Heart left ventricle (tissue), 16 donors: ENCODE measurements at places on chromosomes 2 and 18.

- no peak overlapping the region for H3K4me3 ChIP-seq
- DNase-seq: no peak
- H3K36me3 ChIP-seq: no peaks in the 10 kb centered on the region
- H3K27me3 ChIP-seq: no peaks in the 10 kb centered on the region
Observed at GRCh38 chr2:157173740-157174184, 83.7 kb upstream of the GALNT5 start.

- H3K27ac ChIP-seq: no peak overlapping the region
- H3K4me1 ChIP-seq: no peaks in the 10 kb centered on the region
- H3K36me3 ChIP-seq: no peaks in the 10 kb centered on the region
- peak; percentile 58 for DNase-seq
Observed at GRCh38 chr2:54348646-54349045, 92.6 kb upstream of the TSPYL6 start.

DNA sequence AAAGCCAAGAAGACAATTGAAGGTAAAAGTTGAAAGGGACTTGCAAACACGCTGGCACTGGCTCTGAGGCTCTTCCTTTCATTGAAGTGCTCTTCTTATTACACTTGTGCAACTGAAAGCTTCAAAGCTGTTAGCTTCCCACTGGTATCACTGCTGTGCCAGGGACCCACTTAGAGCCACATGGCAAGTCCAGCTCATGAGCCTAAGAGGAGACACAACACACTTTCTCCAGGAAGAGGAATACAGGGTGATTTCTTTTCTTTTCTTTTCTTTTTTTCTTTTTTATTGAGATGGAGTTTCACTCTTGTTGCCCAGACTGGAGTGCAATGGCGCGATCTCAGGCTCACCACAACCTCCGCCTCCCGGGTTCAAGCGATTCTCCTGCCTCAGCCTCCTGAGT lies 218.2 kb downstream of the ATAD2B start:
- no peak overlapping the region for H3K4me3 ChIP-seq
- no peaks in the 10 kb centered on the region for H3K4me1 ChIP-seq
- H3K36me3 ChIP-seq: no peaks in the 10 kb centered on the region
- H3K27me3 ChIP-seq: no peaks in the 10 kb centered on the region
- DNase-seq: no peak
- H3K27ac ChIP-seq: no peak overlapping the region

DNA sequence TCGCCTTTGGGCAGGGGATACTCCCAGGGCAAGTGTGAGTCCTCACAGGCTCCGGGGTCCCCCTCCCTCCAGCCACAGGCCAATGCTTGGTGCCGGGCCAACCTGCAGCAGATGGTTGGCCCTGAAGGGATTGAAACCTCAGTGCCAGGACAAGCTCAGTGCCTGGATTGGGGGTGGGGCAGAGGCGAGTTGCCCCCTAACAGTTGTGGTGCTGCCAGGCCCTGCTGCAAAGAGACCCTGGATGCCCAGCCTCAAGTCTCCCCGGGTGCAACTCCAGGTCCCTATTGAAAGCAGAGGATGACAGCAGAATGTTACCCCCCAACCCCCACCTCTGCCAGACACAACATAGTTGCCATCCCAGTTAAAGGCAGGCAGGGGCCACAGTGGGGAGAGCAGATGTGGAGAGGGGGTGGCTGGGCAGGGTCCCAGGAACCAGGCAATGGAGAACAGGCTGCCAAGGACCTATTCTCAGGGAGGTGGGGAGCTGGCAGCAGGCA lies 9.5 kb upstream of the RNF103 start:
- H3K4me3 ChIP-seq: no peak overlapping the region
- DNase-seq: peak; percentile 34
- no peaks in the 10 kb centered on the region for H3K4me1 ChIP-seq
- no peak overlapping the region for H3K27ac ChIP-seq

DNA sequence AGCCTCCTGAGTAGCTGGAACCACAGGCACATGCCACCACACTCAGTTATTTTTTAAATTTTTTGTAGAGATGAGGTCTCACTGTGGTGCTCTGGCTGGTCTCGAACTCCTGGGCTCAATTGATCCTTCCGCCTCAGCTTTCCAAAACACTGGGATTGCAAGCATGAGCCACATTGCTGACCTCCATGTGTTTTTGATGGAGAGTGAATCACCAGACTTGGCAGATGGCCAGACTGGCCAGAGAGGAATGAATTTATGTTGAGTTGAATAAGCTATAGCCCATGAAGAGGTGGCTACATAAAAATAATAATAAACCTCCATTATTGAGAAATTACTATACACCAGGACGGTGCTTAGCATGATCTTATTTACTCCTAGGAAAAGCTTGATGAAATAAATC lies 91.5 kb downstream of the MREG start:
- H3K27ac ChIP-seq: no peak overlapping the region
- H3K36me3 ChIP-seq: no peaks in the 10 kb centered on the region
- H3K27me3 ChIP-seq: no peaks in the 10 kb centered on the region
- peak; percentile 43 for DNase-seq
- H3K4me1 ChIP-seq: no peaks in the 10 kb centered on the region

- no peak for DNase-seq
- H3K27me3 ChIP-seq: no peaks in the 10 kb centered on the region
- no peak overlapping the region for H3K4me3 ChIP-seq
- H3K36me3 ChIP-seq: no peaks in the 10 kb centered on the region
- no peak overlapping the region for H3K27ac ChIP-seq
- H3K4me1 ChIP-seq: peaks cover 26% of the 10 kb centered on the region
Observed at GRCh38 chr2:235727891-235728799, 234.3 kb downstream of the AGAP1 start.

- peak overlapping the region; percentile 90 for H3K27ac ChIP-seq
- peak overlapping the region; percentile 56 for H3K4me3 ChIP-seq
- H3K4me1 ChIP-seq: no peaks in the 10 kb centered on the region
- peak; percentile 56 for DNase-seq
- no peaks in the 10 kb centered on the region for H3K27me3 ChIP-seq
- H3K36me3 ChIP-seq: no peaks in the 10 kb centered on the region
Observed at GRCh38 chr2:25042321-25043240, 705 bp downstream of the EFR3B start.

DNA sequence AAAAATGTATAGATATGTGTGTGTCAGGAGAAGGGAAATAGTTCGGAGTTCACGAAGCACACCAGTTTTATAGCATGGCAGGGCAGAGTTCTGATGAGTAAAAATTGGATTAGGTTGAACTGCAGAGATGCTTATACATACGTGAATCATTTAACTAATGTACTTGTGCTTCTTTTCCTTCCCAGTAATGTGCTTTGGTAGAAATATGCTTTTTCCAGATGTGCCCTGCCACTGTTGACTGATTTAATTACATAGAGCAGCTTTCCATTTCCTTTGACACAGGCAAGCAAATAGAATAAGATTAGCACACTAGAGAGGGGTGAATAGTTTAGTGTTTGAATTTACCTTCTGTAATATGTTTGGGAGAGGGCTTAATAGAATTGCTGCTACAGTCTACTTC lies 28.9 kb upstream of the ARMC9 start:
- no peak for DNase-seq
- peaks cover 10% of the 10 kb centered on the region for H3K4me1 ChIP-seq
- no peaks in the 10 kb centered on the region for H3K27me3 ChIP-seq
- H3K4me3 ChIP-seq: no peak overlapping the region
